Naive thymus-derived CD4-positive, alpha-beta T cell (primary cell): ENCODE measurements at places on chromosomes 2 and 18. TPM values are rescaled to one million over a fixed set of nuclear protein-coding genes. Genes with fewer than 3 reads are reported as not detected.

The LGALSL gene
- polyA plus RNA-seq = 0.58 TPM

The GPAT2 gene
- 4.6 TPM for polyA plus RNA-seq

The SP9 gene
- polyA plus RNA-seq = not detected

The DSEL gene
- 0.23 TPM for polyA plus RNA-seq

The RALBP1 gene
- polyA plus RNA-seq = 31.5 TPM

The NTSR2 gene
- not detected for polyA plus RNA-seq

The SULT1C2 gene
- not detected for polyA plus RNA-seq

The MAPRE3 gene
- polyA plus RNA-seq = 2.6 TPM

The CGREF1 gene
- polyA plus RNA-seq = 0.50 TPM

The HOXD8 gene
- polyA plus RNA-seq = not detected

The HJURP gene
- not detected for polyA plus RNA-seq

The SOCS6 gene
- polyA plus RNA-seq = 1.4 TPM

The SIX2 gene
- not detected for polyA plus RNA-seq

The LRATD1 gene
- not detected for polyA plus RNA-seq

The SPATS2L gene
- 1.2 TPM for polyA plus RNA-seq

The DRC1 gene
- polyA plus RNA-seq = not detected

The KCNG3 gene
- 0.08 TPM for polyA plus RNA-seq

The FAM237A gene
- polyA plus RNA-seq = not detected

The FOXI3 gene
- not detected for polyA plus RNA-seq

The SPC25 gene
- not detected for polyA plus RNA-seq

The BMP10 gene
- polyA plus RNA-seq = not detected

The MAL gene
- 408 TPM for polyA plus RNA-seq

The KIF1A gene
- polyA plus RNA-seq = not detected

The LIPG gene
- polyA plus RNA-seq = not detected

The TRIM43 gene
- polyA plus RNA-seq = not detected

The RTP5 gene
- polyA plus RNA-seq = not detected

The RPRM gene
- not detected for polyA plus RNA-seq

The LMAN1 gene
- polyA plus RNA-seq = 21.6 TPM

The STAT1 gene
- 221 TPM for polyA plus RNA-seq

The RESP18 gene
- not detected for polyA plus RNA-seq

The GAL3ST2 gene
- polyA plus RNA-seq = not detected

The MBOAT2 gene
- 0.90 TPM for polyA plus RNA-seq

The PID1 gene
- polyA plus RNA-seq = 0.07 TPM

The RAB6C gene
- polyA plus RNA-seq = not detected
